Activated gamma-delta T cell (primary cell): ENCODE measurements at places on chromosomes 4 and X.

GRCh38 chr4:104524026-104524425, 29.3 kb upstream of the CXXC4 start:
- no peak for DNase-seq

DNA sequence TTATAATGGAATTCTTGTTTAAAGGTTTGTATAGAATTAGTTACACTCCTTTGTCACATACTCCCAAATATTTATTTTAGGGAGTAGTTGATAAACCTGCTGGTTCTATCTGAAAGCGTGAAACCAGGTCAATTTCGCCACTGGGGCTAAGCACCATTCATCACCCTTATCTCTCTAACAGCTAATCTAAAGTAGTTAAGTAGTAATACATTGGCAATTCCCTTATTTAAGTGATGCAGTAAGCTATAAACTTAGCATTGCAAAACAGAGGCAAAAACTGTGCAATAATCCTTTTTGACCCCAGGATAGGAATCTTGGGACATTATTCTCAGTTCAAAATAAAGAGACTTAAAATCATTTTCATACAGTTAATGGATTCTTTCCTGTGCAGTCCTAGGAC, 33.7 kb upstream of the PTPN13 start:
- DNase-seq, result no peak

GRCh38 chr4:28351102-28351501, 1490.5 kb downstream of the STIM2 start:
- no peak for DNase-seq

- DNase-seq, result no peak
Measured at GRCh38 chr4:80489798-80490197, 154.3 kb downstream of the CFAP299 start.

- DNase-seq, result no peak
Measured at GRCh38 chr4:128161138-128161537, 100.0 kb downstream of the LARP1B start.

DNA sequence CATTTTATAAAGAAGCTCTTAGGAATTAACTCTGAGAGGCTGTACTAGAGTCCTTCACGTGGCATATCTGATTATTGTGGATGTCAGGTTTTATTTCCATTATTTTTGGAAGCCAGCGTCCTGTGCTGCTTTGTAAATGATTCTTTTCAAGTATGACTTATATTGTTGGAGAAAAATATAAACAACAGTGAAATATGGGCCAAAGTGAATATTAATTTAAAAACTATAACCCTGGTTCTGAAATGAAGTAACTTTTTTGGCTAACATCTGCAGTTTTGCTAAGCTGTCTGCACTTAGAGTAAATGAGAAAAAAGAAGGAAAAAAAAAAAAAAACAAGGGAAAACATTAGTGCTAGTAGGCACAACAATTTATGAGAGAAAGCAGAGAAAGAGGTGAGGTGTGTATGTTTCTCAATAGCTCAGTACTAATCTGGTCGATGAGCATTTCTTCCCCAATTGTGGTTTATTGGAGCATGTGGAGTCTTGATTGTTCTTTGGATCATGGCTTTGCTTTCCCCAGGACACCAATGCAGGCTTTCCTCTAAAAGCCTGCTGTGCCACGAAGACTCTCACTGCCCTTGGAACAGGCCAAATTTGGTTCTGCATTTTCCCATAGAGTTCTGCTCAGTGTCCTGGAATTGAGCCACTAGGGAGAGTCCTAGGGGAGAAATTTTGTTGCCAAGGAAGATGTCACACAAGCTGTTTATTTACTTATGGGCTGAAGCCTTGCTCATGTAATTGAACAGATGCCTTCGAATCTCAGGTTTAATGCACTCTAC, 273.3 kb downstream of the DKK2 start:
- no peak for DNase-seq

GRCh38 chr4:118783887-118784286, 52.0 kb downstream of the SEC24D start:
- no peak for DNase-seq

- DNase-seq, result no peak
Measured at GRCh38 chr4:71255976-71256375, 82.8 kb upstream of the SLC4A4 start.

DNA sequence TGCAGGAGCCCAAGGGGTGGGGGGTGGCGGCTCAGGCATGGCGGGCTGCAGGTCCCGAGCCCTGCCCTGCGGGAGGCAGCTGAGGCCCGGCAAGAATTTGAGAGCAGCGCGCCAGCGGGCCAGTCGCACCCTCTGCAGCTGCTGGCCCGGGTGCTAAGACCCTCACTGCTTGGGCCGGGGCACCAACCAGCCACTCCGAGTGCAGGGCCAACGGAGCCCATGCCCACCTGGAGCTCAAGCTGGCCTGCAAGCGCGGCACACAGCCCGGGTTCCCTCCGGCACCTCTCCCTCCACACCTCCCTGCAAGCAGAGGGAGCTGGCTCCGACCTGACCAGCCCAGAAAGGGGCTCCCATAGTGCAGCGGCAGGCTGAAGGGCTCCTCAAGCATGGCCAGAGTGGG, 758.2 kb upstream of the INTU start:
- DNase-seq, result peak; percentile 12

- no peak for DNase-seq
Measured at GRCh38 chr4:87532109-87532508, 2.9 kb upstream of the SPARCL1 start.

GRCh38 chrX:141903400-141904155, at the start of gene MAGEC1:
Gene MAGEC1, plus strand, starts transcription at chrX:141903894. Its CDS starts 1,179 bp downstream, at chrX:141905073.
- no peak for DNase-seq

- DNase-seq, result no peak
Measured at GRCh38 chr4:17781300-17782287, at the start of gene FAM184B. Gene FAM184B, minus strand, starts transcription at chr4:17781621. Its CDS starts 322 bp downstream, at chr4:17781299.

DNA sequence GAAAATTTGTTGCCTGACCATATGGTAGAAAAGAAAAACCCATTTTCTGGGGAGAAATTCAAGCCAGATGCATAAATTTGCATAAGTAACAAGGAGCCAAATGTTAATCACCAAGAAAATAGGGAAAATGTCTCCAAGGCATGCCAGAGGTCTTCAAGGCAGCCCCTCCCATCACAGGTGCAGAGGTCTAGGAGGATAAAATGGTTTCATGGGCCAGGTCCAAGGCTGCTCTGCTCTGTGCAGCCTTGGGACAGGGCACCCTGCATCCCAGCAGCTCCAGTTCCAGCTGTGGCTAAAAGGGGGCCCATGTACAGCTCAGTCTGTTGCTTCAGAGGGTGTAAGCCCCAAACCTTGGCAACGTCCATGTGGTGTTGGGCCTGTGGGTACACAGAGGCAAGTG, 200.0 kb downstream of the LARP7 start:
- no peak for DNase-seq

GRCh38 chrX:439719-440118, 53.0 kb upstream of the PPP2R3B start:
- DNase-seq, result no peak

- no peak for DNase-seq
Measured at GRCh38 chrX:16873106-16873505, 2.9 kb upstream of the RBBP7 start.

DNA sequence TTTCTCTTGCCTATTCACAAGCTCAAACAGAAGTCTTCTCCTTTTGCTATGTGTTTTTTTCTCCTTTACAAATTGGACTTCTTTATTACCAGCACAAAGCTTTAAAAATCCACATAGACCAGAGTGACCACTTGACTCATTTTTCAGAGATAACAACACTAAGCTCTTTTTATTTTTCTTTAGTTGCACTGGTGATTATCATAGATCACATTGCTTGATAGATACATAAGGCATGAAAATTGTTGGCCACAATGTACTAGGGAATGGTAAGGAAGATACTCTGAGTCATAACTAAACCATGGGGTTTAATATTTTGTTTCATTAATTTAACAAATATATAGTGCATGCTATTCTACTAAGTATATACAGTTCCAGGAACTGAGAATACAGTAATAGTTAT, 159.0 kb downstream of the GASK1B start:
- no peak for DNase-seq

DNA sequence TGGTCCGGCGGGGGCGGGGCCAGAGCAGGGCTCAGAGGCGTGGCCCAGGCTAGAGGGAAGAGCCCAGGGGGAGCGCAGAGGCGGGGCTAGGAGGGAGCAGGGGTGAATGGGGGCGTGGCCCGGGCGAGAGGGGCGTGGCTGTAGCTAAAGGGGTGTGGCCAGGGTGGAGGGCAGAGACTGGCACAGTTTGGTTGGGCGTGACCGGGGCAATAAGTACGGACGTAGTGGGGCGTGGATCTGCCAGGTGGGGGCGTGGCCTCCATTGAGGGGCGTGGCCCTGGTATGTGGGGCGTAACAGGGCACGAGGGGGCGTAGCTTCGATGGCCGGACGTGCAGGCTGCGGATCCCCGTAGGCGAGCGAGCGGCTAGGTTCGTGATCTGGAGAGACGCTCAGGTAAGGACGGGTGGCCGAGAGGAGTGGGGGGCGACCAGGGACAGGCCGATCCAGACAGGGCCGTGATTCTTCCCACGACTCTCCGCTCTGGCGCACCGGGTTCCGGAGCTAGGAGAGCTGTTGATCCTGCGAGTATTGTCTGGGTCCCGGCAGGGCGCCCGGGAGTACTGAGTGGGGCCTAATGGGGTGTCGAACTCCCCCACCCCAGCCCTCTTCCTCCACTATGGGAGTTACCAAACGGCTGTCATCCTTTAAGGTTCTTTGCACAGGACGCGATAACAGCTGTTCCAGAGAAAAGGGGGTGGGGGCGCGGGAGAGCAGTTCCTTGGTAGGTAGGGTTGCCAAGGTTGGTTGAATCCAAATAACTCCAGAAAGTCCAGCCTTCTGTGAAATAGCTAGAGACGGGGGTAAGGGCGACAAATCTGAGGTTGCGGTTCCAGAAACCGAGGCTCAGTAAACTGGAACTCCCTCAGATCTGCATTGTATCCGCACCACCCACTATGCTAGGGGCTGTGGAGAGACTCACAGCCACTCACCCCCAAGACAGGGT, at the start of gene CA5B:
CA5B (plus strand) TSS at position 312 of the 944 bp plus-strand sequence. CDS start 11,754 bp downstream, outside the sequence.
- DNase-seq, result peak; percentile 95

DNA sequence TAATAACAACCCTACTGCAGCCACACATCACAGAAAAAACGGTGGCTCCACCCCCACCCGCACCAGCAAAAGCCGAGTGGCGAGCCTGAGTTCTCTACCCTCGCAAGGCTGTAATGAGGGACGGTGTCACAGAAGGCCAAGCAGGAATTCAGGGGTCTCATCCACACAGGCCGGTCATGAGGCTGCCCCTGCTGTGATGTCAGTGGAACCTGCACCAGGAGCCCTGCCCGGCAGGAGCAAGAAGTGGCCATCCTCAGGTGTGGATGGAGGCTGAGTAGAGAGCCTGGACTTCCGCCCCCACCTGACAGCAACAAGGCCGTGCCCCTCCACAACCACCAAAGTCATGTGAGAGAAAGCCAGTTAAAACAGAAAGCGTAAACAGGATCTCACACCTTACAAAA, 20.6 kb downstream of the LYAR start:
- peak; percentile 22 for DNase-seq

DNA sequence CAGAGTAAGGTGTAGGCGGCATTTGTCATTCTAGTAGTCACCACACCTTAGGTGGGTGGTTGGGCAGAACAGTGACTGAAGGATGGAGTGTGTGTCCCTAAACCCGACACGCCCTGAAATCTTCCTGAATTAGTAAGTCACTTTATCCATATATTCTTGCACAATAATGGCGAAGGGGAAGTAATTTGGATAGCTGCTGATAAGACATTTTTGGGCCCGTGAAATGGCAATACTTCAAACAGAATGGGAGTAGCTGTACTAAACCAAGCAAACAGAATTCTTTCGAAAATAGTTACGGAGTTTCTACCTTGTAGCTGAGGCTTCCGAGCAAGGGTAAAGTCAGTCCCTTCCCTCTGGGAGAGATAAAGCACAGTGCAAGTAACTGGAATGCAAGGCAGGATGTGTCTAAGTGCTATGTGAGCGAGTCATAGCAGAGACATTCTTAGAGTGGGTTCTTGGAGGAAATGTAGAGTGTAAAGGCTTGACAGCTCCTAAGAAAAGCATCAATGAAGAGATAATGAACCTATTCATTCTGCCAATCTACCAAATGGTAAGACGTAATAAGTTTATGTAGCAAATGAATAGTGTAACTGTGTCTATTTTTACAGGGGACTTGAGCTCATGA, 72.8 kb downstream of the CLCN5 start:
- no peak for DNase-seq

GRCh38 chr4:1266881-1267763, 18.2 kb upstream of the CTBP1 start:
- no peak for DNase-seq

DNA sequence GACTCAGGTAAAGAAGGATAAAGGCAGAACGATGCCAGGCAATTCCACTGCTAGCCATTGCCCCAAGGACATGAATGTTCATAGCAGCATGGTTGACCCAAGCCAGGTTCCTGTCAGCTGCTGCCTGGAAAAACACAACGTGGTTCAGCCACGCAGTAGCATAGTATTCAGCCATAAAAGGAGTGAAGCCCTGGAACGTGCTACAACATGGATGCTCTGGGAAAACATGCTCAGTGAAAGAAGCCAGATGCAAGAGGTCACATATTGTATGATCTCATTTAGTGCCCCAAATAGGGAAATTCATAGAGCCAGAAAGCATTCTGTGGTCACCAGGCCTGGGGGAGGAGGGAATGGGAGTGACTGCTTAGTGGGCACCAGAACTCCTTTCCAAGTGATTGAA, 129.8 kb downstream of the GPR143 start:
- DNase-seq, result no peak

GRCh38 chr4:13118633-13119032, 365.5 kb downstream of the RAB28 start:
- no peak for DNase-seq

DNA sequence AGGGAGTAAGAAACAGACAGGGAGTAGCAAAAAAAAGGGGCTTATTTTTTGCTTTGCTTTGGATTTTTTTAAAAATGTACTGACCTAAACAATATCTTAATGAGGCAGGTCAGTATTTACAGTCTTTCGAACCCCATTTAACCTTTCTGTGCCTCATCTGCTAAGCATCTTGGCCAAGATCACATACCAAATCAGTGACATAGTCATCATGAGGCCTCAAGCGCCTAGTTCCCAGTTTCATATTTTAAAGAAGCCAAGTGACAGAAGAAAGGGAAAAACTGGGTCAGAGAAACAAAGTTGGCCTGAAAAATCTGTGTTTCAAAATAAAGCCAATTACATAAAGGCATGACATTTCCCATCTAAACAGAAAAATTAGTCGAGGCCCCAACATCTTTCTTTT, 94.6 kb upstream of the WDR44 start:
- no peak for DNase-seq

GRCh38 chr4:153877898-153878297, 89.0 kb upstream of the SFRP2 start:
- no peak for DNase-seq

GRCh38 chr4:77821775-77822174, 2.6 kb upstream of the CNOT6L start:
- DNase-seq, result no peak

DNA sequence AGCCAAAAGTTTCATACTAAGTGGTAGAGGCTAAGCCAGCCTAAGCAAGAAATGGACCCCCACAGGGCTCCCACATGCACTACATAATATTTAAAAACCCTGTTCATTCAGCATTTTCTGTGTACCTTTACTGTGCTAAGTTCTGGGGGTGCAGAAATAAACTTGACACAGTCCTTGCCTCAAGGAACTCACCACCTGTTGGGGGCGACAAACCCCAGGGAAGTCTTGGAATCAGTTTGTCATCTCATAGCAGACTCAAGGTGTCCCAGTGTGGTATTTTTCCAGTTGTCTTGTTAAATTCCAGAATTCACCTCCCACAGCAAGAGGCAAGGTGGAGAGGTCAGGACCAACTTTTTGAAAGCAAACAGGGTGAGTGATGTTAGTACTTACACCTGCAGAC, 43.1 kb downstream of the ATG4A start:
- no peak for DNase-seq

GRCh38 chr4:139416073-139416673, 37.7 kb upstream of the RAB33B start:
- DNase-seq, result no peak
